ENCODE measurements at places on chromosomes 2 and 18.

DNA sequence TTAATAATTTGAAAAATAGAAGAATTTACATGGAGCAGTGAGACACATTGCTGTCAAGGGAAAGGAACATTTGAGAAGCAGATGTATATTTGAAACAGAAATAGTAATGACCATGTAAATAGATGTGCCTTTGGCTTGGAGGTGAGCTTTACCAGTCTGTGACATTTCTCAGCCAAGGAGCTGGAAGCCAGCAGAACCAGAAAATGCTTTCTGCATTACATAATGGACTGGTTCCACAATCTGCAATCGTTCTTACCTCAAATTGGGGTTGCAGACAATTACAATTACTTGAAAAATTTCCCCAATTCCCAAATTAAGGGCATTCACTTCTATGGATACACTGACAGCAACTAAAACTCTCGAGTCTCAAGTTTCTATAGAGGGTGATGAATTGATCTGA, 59.7 kb downstream of the HNMT start:
- DNase-seq: no peak

DNA sequence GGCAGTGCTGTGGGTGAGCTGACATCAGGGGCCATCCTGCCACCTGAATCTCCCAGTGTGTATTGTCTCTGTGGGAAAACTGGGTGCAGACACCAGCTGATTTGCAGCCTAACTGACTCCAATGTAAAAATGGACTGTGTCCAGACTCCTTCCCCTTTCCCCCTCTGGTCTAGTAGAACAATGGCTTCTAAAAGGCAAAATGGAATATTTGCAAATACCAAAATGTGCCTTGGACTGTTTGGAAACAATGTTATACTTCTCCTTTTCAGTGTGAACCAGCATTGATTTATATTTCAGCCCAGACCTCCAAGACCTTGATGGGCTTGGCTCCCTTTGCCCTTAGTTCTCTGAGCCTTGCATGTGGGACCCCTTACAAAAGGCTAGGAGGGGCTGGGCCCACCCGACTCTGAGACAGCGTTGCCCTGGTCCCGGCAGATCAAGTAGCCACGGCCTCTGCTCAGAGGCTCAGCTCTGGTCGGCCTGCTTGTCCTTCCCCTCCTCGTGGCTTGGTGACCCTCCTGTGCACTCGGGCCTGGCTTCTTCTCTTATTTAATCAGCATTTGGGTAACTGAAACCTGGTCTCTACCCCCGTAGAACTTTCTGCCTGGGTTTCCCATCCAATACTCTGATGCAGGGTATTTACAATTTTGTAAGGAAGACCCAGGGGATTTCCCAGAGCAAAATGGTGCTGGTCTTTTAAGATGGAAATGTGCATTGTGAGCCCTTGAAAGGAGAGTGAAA, 18.0 kb upstream of the ACKR3 start:
- no peak for DNase-seq

DNA sequence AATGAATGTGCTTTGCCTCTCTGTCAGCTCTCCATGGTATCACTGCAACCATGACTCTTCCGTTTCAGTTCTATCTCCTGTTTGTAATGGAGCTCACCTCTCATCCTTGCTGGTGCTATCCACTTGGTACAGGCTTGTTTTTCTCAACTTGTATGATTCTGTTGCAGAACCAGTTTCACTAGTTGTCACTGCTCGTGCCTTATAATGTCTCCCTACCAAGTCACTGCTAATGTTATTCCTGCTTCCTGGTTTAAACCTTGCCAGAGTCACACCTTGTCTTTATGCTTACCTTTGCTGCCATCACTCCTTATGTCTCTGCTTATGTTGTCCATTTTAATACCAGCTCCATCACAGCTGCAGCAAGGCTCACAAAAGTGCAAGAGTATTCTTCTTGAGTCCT, 1191.0 kb upstream of the LRRTM1 start:
- DNase-seq: no peak

DNA sequence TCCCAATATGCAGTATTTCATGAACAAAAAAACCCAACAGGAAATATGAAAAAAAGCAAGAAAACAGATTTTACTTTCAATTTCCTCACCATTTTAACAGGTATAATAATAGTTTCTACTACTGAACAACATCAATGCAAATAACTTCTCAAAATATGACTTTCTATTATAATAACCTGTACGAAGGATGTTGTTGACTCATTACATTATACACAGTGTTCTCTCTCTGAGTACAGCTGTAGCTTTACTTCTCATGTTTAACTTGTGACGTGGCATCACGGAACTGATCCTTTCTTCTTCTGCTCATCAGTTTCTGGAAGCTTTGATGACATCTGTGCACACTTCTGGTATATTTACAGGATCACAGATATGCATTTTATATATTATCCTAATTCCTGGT, 40.0 kb downstream of the FAM228A start:
- DNase-seq: no peak

DNA sequence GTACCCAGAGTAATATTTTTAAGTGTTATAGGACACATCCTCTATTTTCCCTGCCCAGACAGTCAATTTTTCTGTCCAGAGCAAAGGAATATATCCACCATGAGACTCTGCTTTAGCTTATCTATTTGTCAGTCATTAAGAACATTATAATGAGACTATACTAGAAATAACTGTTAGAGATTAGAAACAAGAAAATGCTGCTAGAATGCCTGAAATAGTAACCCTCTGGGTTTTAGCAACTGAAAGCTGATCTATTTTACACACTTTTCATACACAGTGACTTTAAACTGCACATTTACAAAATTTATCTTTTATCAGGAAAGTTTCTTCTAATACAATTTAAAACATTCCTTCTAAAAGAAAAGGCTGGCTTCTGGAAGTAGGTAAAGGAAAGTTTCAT, 39.6 kb downstream of the MBD2 start:
- no peak for DNase-seq

- DNase-seq: no peak
Observed at GRCh38 chr18:50024466-50024865, 170.5 kb downstream of the MYO5B start.

GRCh38 chr2:200416878-200417277, 93.0 kb downstream of the KCTD18 start:
- DNase-seq: no peak

DNA sequence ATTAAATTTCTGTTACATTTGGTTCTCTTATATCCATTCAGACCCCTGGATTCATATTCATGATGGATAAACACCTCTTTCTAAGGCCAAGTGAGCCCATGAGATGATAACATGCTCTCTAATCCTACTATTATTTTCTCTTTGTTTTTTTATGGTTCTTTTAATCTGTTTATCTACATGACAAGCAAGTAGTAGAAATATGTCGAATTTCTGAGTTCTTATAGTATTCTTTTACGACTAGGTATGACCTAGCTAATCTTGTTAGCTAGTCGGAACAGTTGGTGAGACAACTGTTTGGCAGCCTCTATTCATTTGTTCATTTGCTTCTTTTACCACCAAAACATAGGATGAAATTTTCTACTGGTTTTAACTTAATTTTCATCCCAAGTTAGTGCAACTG, 98.1 kb upstream of the SCG2 start:
- DNase-seq: no peak

DNA sequence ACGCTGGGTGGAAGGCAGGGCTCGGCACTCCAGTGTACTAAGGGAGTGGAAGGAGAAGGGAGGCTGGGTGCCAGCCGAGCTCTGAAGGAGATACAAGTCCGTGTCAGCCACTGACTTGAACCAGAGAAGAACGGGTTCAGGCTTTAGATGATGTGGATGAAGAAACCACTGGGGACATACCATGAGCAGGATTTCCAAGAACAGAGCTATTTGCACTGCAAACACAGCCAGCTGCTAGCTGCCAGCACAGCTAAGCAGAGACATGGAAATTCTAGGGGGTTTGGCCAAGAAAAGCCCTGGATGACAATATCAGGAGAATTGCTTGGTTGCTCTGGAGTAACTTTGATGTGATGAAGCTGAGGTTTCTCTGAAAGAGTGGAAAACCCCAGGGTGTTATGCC, 5.2 kb downstream of the CD207 start:
- no peak for DNase-seq

GRCh38 chr18:7840411-7840810, 273.3 kb downstream of the PTPRM start:
- peak; percentile 37 for DNase-seq

GRCh38 chr2:185689906-185690539, 48.6 kb upstream of the FSIP2 start:
- DNase-seq: no peak

DNA sequence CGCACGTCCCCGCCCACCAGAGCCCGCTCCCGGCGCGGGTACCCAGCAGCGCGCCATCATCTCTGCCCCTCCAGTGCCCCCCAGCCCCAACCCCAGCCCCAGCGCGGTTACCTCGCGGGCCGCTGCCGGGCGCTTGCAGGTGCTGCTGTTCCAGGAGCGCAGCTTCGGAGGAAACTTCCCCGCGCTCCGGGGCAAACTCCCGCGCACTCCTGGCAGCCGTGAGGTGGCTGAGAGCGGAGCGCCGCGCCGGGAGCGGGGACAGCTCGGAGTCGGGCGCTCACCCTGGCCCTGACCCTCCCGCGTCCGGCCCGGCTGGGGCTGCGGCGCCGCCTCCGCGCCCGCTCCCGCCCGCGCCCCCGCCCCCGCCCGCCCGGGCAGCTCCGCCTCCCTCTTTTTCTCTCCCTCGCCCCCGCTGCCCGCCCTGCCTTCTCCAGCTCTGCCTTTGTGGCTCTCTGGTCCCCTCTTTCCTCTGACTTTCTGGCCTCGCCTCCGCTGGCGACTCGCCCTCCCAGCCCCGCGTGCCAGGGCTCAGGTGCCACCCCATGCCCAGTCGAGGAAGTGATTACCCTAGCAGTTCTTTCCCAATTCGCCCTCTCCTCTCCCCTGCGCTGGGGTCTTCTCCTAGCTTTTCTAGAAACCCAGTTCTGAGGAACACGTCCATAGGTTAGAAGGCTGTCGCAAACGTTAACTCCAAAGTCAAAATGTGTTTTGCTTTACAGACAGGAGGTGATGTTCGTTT, at the start of gene CHST9:
CHST9 (minus strand) TSS at position 284 of the 739 bp plus-strand sequence. CDS start 42,499 bp downstream, outside the sequence.
- no peak for DNase-seq

DNA sequence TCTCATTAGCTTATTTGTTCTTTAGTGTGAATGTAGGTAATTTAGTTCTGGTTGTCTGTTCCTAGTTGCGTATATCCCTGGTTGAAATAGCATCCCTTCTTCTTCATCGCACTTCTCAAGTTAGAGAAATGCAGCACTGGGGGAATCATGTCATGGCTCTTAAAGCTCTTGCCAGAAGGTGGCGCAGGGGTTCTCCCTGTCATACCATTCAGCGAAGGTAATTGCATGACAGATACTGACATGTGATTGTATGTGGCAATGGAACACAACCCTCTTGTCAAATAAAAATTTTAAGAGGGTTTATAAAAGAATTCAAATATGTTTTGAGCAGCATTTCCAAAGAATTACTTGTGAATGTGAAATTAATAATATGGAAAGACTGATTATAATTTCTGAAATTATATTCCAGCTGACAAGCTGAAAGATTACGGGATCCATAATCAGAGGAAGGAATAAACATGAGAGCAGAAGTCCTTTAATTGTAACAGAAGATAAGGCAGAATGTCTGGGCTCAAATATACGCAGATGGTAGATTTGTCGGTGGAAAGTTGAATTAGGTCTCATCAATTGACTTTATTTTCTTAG, 411.7 kb downstream of the DSEL start:
- peak; percentile 70 for DNase-seq

DNA sequence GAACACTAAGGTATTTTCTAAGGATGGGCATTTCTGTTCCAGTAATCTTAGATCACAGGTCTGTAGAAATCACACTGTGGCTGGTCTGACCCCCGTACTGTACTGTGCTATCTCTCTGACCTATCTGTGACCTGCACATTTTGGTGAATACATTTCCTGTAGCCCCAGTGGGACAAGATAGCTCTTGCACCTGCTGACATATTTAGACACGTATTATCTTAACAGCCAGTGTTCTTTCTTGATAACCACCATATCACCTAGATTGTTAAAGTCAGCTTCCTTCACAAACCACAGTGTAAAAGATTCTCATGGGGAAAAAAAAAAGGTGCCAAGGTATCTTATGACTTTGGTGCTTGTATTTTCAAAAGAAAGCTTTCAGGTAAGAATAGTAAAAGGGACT, 39.8 kb upstream of the TMEM247 start:
- DNase-seq: no peak

DNA sequence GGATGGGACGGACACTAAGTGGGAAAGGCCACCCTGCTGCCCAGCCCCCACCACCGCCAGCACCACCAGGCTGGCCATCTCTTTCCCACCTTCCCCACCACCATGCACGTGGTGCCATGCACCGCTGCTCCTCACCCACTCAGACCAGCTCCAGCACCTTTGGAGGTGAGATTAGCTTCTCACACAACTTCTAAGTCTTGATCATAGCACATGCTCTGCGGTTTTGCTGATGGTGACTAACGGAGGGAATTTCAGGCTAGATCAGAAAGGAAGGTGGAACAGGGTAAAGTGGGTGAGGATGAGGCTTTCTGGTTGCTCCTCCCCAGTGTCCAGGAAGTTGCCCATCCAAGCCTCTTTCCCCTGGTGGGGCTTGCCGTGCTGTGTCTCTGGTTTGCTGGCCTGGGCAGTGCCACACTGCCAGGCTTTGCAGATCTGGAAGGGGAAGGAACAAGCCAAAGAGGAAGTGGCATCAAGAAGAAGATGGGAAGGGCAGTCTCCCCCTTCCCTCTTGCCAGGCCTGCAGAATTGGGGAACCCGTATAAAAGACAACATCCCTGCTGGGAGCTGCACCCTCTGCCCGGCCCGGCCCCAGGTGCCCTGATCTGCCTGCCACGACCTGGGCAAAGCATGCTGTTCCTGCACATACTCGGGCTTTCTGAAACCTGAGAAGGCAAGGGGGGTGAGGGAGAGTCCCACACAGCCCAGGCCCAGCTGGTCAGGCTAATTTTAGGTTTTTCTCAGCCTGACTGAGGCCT, 44.3 kb upstream of the CAB39 start:
- peak; percentile 39 for DNase-seq

DNA sequence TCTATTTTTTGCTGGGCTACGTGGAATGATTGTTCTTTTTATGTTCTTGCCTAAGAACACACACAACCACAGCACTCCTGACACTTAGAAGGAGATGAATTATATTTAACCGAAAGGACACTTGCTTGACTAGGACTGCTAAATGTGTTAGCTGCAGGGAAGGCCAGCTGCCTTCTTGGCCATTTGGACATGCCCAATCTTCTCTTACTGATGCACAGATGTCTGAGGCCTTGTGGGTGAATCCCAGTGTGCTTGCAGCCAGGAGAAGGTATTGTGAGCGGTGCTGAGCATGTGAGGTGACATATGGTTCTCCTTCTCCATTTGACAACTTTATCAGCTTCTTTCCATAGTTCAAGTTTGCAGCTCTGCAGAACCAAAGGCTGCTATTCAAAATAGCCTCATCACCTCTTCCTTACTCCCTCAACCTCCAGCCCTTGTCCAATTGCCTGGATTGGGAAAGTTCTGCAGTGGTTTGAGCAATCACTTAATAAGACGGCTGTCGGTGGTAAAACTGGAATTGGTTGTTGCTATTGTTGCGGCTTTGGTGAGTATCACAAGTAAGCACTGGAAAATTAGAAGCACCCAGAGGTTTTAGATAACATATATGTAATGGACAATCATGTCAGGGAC, 1113.3 kb downstream of the TSN start:
- DNase-seq: no peak

All from Kasumi-1 (cell line).